Suppressor macrophage treated with lipopolysaccharide for 4 hours (primary cell): ENCODE measurements at places on chromosomes 12 and 14.

- no peak for DNase-seq
Measured at GRCh38 chr14:75640876-75641275, 19.8 kb downstream of the ERG28 start.

DNA sequence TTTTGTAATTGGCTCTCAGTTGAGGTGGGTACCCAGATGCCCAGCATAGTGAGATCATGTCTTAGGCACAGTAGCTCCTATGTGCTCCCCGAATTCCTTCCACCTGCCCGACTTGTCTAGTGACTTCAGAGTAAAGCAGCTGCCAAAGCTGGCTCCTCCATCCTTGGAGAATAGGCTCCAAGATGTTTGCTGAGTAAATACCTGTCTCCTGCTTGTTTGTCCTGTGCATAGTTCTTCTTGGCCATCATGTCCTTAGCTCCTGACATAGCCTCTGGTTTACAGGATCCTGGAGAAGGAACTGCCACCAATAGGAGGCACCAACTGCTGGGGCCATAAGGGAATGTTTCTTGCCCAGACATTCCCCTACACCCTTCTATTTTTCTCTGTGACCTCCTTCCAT lies 52.6 kb upstream of the CISTR start:
- DNase-seq, result no peak

DNA sequence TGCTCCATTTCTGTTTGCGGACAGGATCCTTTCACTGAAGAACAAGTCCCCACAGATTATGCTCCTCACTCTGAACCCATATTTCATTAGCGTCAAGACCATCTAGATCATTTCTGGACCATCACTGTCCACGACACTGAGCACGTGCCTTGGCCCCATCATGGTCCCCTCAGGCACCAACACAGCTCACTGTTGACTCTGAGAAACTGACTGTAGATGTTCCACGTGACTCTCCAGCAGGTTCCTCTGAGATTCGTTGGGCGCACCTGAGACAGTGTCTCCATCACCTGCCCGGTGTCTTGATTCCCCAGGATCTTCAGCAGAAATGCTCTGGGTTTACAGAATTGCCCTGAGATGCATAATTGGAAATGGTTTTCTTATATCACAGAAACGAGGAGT lies 985.4 kb downstream of the TMEM121 start:
- DNase-seq, result no peak

- peak; percentile 78 for DNase-seq
Measured at GRCh38 chr14:23327947-23328744, 6.9 kb downstream of the PABPN1 start.

DNA sequence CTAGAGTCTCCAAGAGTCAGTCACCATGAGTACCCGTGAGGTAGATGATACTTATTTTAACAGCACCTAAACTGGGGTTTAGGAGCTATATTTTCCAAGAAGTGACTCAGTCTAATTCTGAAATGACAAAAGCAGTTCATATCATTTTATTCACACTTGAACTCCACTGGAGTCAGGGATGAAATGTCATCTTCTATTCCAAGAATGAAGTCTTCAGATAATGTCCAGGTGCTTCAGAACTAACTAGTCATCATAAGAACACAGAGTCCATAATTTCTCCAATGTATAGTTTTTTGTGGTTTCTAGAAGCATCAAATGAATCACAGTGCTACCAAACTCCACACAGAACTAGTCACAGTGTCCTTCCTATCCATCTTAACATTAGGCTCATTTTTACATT lies 13.3 kb downstream of the DNM1L start:
- no peak for DNase-seq
